ENCODE measurements at places on chromosomes 7 and 10.

- no peak overlapping the region for H3K4me3 ChIP-seq
- H3K27me3 ChIP-seq = peaks cover 2% of the 10 kb centered on the region
- H3K4me1 ChIP-seq = no peaks in the 10 kb centered on the region
Measured at GRCh38 chr10:34918060-34918775, 103.1 kb upstream of the PARD3 start.

GRCh38 chr10:33571616-33572015 is 237.1 kb upstream of the NRP1 start:
- no peaks in the 10 kb centered on the region for H3K4me1 ChIP-seq
- no peak overlapping the region for H3K4me3 ChIP-seq
- no peak for DNase-seq

GRCh38 chr10:129104266-129105045 is 362.6 kb upstream of the MGMT start:
- H3K27ac ChIP-seq = no peak overlapping the region
- no peaks in the 10 kb centered on the region for H3K36me3 ChIP-seq
- no peak for DNase-seq
- peaks cover 18% of the 10 kb centered on the region for H3K4me1 ChIP-seq
- H3K4me3 ChIP-seq = no peak overlapping the region
- H3K27me3 ChIP-seq = peaks cover 1% of the 10 kb centered on the region

- H3K27ac ChIP-seq = no peak overlapping the region
- H3K27me3 ChIP-seq = no peaks in the 10 kb centered on the region
- no peak for DNase-seq
- H3K4me3 ChIP-seq = no peak overlapping the region
- no peaks in the 10 kb centered on the region for H3K36me3 ChIP-seq
Measured at GRCh38 chr7:108368466-108368865, 87.8 kb downstream of the NRCAM start.

GRCh38 chr10:76491216-76491615 is 1059.8 kb downstream of the LRMDA start:
- no peaks in the 10 kb centered on the region for H3K27me3 ChIP-seq
- no peak overlapping the region for H3K27ac ChIP-seq
- no peak for DNase-seq
- no peak overlapping the region for H3K4me3 ChIP-seq
- no peaks in the 10 kb centered on the region for H3K36me3 ChIP-seq

DNA sequence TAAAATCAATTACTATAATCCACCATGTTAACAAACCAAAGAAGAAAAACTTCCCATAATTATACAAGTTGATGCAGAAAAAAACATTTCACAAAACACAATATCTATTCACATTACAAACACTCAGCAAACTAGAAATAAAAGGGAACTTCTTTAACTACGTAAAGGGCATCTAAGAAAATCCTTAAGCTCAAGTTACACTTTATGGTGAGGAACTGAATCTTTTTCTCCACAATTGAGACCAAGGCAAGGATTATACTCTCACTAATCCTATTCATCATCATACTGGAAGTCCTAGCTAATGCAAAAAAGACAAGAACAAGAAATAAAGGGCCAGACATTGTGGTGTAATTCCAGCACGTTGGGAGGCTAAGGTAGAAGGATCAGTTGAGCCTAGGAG is 159.9 kb downstream of the ZNF365 start:
- H3K27me3 ChIP-seq = peaks cover 29% of the 10 kb centered on the region
- no peak overlapping the region for H3K27ac ChIP-seq
- no peak overlapping the region for H3K4me3 ChIP-seq
- DNase-seq = no peak
- H3K4me1 ChIP-seq = peaks cover 9% of the 10 kb centered on the region

DNA sequence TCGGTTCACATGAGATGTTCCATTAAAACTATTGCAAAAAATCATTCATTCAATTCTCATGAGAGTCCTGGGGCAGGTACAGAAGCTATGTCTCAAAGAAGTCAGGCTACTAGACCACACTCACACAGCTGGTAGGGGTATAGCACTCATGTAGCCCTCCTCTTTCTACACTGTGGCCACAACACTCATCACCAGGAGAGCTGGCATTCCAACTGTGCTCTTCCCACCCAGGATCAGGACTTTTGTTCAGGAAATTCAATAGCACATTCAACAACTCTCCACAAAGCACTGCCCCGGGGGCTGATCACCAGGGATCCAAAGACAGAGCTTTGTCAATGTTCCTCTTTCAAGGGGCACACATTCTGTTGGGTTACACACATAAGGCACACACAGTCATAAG is 31.0 kb upstream of the C10orf90 start:
- no peaks in the 10 kb centered on the region for H3K4me1 ChIP-seq
- no peak for DNase-seq
- no peak overlapping the region for H3K27ac ChIP-seq
- H3K36me3 ChIP-seq = no peaks in the 10 kb centered on the region

DNA sequence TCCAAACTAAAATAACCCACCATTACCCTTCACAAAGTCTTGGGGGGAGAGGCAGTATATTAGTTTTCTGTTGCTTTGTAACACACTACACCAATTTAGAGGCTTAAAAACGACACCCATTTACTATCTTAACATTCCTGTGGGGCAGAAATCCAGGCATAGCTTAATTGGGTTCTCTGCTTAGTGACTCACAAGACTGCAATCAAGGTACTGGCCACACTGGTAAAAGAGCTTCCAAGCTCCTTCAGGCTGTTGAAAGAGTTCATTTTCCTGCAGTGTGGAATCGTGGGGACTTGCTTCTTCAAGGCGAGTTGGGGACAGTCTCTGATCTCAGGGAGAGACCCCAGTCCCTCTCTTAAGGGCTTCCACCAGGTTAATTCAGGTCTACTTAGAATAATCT is 139.1 kb downstream of the XPNPEP1 start:
- no peak for DNase-seq
- H3K4me3 ChIP-seq = no peak overlapping the region
- H3K4me1 ChIP-seq = no peaks in the 10 kb centered on the region
- H3K27ac ChIP-seq = no peak overlapping the region

DNA sequence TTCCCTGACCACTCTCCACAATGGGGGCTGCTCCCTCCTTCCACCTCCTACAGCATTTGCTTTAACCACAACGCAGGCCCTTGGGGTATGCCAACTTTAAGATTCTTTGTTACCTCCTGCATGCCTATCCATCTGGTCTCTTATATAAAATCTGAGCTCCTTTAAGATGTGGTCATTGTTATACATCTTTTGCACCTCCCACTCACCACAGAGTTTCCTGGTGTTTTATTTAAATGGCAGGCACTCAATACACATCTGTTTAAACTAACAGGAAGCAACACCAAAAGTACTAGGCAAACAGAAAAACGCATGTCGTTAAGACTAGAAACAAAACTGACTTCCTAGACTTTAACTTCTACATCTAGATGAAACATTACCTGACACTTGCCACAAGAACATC is 36.3 kb downstream of the SLC25A13 start:
- H3K4me1 ChIP-seq = peaks cover 51% of the 10 kb centered on the region
- peak overlapping the region; percentile 66 for H3K4me3 ChIP-seq
- no peaks in the 10 kb centered on the region for H3K27me3 ChIP-seq
- peaks cover 22% of the 10 kb centered on the region for H3K36me3 ChIP-seq
- peak overlapping the region; percentile 93 for H3K27ac ChIP-seq

- no peak overlapping the region for H3K27ac ChIP-seq
- peaks cover 7% of the 10 kb centered on the region for H3K27me3 ChIP-seq
- no peaks in the 10 kb centered on the region for H3K4me1 ChIP-seq
- H3K36me3 ChIP-seq = no peaks in the 10 kb centered on the region
Measured at GRCh38 chr10:120039046-120039445, 146.5 kb downstream of the SEC23IP start.

- peak; percentile 57 for DNase-seq
- H3K36me3 ChIP-seq = no peaks in the 10 kb centered on the region
- H3K27ac ChIP-seq = no peak overlapping the region
- H3K27me3 ChIP-seq = peaks cover 24% of the 10 kb centered on the region
- H3K4me3 ChIP-seq = no peak overlapping the region
Measured at GRCh38 chr10:79562135-79562756, 2.0 kb upstream of the SFTPA2 start.

DNA sequence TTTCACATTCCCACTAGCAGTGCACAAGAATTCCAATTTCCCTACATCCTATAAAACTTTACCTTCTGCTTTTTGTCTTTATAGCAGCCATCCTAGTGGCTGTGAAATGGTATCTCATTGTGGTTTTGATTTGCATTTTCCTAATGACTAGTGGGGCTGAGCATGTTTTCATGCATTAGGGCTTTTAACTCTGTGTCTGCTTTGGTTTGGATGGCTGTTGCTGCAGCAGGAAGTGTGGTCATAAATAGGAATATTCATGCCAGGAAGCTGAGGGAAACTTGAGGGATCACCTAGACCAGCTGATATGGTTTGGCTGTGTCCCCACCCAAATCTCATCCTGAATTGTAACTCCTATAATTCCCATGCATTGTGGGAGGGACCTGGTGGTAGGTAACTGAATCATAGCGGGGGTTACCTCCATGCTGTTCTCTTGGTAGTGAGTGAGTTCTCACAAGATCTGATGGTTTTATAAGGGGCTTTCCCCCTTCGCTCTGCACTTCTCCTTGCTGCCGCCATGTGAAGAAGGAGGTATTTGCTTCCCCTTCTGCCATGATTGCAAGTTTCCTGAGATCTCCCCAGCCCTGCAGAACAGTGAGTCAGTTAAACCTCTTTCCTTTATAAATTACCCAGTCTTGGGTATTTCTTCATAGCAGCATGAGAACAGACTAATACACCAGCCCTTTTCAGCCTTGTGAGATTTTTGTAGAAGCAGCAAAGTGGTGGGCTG is 181.8 kb upstream of the PITRM1 start:
- H3K27ac ChIP-seq = no peak overlapping the region
- H3K27me3 ChIP-seq = peaks cover 12% of the 10 kb centered on the region
- no peaks in the 10 kb centered on the region for H3K4me1 ChIP-seq

DNA sequence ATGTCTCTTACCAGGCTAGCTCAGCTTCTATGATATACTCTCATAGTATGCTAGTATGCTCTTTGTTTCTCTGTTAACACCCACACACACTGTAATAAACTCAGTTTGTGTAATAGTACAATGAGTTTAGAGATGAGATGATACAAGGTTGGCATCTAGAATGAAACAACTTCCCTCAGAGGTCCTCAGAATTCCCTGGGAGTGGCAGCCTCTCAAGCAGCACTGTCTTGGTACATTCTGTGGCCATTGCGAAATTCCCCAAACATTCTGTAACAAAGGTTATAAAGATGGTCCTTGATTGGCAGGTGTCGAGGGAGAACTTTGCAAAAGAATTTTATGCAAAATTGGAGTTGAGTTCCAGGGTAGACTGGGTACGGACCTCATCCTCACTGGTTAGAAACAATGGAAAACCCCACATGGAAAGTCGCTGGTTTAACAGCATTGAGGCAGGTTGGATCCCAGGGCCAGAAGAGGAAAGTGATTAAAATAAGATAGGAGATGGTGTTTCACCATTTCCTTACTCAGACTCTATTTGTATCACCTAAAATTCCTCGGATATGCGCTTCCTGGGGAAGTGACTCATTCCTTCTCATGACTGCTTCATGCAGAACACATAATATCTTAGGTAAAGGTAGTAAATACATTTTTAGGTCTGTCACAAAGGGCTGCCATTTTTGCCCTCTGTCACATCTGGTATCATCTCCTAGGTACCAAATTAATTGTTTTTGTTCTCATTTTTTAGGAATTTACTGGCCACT is 657.8 kb downstream of the SORCS1 start:
- no peaks in the 10 kb centered on the region for H3K36me3 ChIP-seq
- no peak overlapping the region for H3K27ac ChIP-seq
- H3K4me1 ChIP-seq = no peaks in the 10 kb centered on the region
- H3K27me3 ChIP-seq = no peaks in the 10 kb centered on the region
- no peak for DNase-seq

DNA sequence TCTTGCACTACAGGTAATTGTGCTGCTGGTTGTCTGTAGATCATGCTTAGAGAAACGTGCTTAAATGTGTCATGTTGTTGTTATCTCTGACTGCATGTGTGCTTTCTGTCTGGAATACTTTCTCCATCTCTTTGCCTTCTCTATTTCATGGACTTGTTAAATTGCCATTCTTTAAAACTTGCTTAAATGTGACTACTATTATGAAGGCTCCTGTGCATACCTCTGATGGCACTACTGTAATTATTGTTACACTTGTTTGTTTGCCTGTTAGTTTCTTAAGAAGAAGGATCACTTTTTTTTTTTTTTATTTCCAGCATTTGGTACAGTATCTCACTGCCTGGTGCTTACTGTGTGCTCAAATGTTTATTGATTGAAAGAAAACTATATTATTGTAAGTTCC is 41.6 kb downstream of the KMT2E start:
- H3K36me3 ChIP-seq = peaks cover 35% of the 10 kb centered on the region
- DNase-seq = no peak
- peaks cover 57% of the 10 kb centered on the region for H3K4me1 ChIP-seq

GRCh38 chr7:150722431-150722931 is 6.1 kb downstream of the GIMAP1 start:
- no peaks in the 10 kb centered on the region for H3K27me3 ChIP-seq
- peaks cover 81% of the 10 kb centered on the region for H3K4me1 ChIP-seq
- peak overlapping the region; percentile 71 for H3K27ac ChIP-seq
- H3K36me3 ChIP-seq = peaks cover 79% of the 10 kb centered on the region
- H3K4me3 ChIP-seq = peak overlapping the region; percentile 74
- DNase-seq = no peak

GRCh38 chr10:23187155-23187554 is 5.0 kb upstream of the PTF1A start:
- no peak overlapping the region for H3K4me3 ChIP-seq
- H3K27me3 ChIP-seq = peaks cover 36% of the 10 kb centered on the region
- DNase-seq = no peak
- H3K4me1 ChIP-seq = no peaks in the 10 kb centered on the region

DNA sequence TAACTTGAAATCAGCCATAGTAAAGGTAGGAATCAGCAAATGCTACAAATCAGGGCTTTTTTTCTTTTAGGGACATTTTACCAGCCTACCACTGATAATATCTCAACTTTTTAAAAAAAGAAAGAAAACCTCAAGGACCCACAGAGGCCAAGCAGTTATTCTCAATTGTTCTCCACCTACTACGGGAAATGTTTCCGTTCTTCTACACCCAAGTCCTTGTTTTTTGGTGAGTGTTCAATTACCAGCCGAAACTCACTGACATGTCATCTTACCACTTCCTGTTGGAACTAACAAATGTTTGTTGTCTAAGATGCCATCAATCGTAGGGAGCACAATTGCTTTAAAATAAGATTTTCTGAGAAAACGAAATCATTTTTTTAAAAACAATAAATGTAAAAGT is 50.2 kb upstream of the CDK1 start:
- H3K4me3 ChIP-seq = peak overlapping the region; percentile 69
- peaks cover 15% of the 10 kb centered on the region for H3K36me3 ChIP-seq
- H3K4me1 ChIP-seq = peaks cover 90% of the 10 kb centered on the region
- peaks cover 2% of the 10 kb centered on the region for H3K27me3 ChIP-seq
- H3K27ac ChIP-seq = peak overlapping the region; percentile 77

DNA sequence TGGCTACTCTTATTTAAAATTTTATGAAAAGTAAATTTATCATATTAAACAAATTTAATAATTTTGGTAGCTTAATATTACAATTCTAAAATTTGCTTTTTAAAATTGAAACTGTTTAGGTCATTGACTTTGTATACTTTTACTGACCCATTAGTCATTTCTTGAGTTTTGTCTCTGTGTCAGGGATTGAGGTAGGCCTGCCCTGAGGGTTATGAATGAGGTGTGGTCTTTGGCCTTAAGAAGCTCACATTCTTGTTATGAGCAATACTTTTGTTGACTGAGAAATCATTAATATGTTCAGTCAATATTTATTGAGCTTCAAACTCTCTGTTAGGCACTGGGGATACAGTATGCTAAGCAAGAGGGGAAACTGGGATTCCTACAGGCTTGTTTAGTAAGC is 47.0 kb upstream of the RPA3 start:
- H3K4me1 ChIP-seq = peaks cover 33% of the 10 kb centered on the region
- H3K4me3 ChIP-seq = no peak overlapping the region
- no peaks in the 10 kb centered on the region for H3K36me3 ChIP-seq
- no peak for DNase-seq
- H3K27me3 ChIP-seq = no peaks in the 10 kb centered on the region

- peaks cover 11% of the 10 kb centered on the region for H3K36me3 ChIP-seq
- H3K27me3 ChIP-seq = peaks cover 35% of the 10 kb centered on the region
Measured at GRCh38 chr10:123150271-123150985, 2.5 kb downstream of the HMX2 start.
